Activated naive CD4-positive, alpha-beta T cell treated with anti-CD3 and anti-CD28 coated beads, Interleukin-2, amount 10 ng/mL, durations not matched to agents 5 hours and 36 hours (primary cell): ENCODE measurements at places on chromosomes 12 and 14. TPM values are rescaled to one million over a fixed set of nuclear protein-coding genes. Genes with fewer than 3 reads are reported as not detected.

Gene DPF3
- 12.7 TPM for total RNA-seq

Gene SDS
- not detected for total RNA-seq

Gene RBM23
- total RNA-seq: 76.6 TPM

Gene ARHGEF25
- 1.1 TPM for total RNA-seq

Gene C1S
- 1.9 TPM for total RNA-seq

Gene ARHGEF40
- not detected for total RNA-seq

Gene SMCO2
- total RNA-seq: 0.18 TPM

Gene FLVCR2
- total RNA-seq: 3.1 TPM

Gene SLC5A8
- not detected for total RNA-seq

Gene ACVRL1
- total RNA-seq: not detected

Gene BIN2
- 240 TPM for total RNA-seq

Gene SLC7A8
- 0.22 TPM for total RNA-seq

Gene HVCN1
- 29.4 TPM for total RNA-seq

Gene BCL11B
- total RNA-seq: 106 TPM

Gene RIMBP2
- total RNA-seq: not detected

Gene PRIMA1
- total RNA-seq: not detected

Gene CPM
- total RNA-seq: 2.1 TPM

Gene SLCO1B3
- total RNA-seq: not detected
